ENCODE measurements at places on chromosomes 7 and 10.

GRCh38 chr7:41052201-41052600 lies 650.7 kb downstream of the INHBA start:
- DNase-seq, result no peak

- DNase-seq, result no peak
These were observed 115.4 kb upstream of the TNRC18 start for GRCh38 chr7:5539013-5539411.

DNA sequence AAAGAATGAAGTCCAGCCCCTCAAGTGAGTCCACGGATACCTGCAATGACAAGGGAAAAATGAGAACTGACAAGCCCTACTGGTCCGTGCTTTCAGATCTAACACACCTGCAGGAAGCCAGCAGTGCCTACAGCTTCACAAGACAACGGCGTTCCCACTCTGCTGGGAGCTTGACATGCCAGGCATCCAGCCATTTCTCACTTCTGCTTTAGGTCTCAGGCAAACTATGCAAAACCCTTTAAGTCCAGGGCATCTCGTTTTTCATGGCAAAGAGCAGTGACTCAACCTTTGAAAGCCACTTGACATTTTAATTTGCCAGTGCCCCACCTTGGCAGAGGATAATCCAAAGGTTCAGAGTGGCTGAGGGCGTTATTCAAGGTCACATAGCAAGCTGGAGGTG lies 49.1 kb upstream of the GPAM start:
- no peak for DNase-seq

- no peak for DNase-seq
These were observed 594.9 kb downstream of the REEP3 start for GRCh38 chr10:64115908-64116643.

- peak; percentile 13 for DNase-seq
These were observed 5.9 kb upstream of the LGI1 start for GRCh38 chr10:93751832-93752231.

DNA sequence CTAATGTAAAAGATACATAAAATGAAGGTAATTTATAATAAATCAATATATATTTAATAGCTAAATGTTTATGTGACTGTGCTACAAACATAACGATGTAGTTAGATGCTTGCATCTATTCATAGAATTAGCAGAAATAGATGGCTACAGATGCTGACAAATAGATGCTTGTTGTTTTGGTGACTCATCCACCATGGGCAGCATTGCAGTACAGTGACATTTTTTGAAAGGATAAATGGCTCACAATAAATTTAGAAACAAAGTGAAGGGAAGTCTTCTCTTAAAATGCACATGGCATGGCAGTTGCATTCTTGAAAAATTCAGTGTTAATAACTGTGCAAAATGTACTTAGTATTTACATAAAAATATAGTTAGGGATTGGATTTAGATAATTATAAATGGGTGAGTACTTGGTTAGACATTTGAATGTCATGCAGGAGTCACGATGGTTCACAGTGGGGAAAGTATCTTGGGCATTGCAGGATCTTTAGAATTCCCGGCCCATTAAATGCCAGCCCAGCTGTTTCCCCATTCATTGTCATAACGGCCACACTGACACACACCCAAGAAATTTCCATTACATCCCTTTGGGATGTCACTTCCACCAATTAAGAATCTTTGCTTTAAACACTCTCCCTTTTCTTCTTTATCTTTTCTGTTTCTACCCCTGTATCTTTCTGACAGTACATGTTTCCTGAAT lies 564.1 kb downstream of the ATRNL1 start:
- no peak for DNase-seq

DNA sequence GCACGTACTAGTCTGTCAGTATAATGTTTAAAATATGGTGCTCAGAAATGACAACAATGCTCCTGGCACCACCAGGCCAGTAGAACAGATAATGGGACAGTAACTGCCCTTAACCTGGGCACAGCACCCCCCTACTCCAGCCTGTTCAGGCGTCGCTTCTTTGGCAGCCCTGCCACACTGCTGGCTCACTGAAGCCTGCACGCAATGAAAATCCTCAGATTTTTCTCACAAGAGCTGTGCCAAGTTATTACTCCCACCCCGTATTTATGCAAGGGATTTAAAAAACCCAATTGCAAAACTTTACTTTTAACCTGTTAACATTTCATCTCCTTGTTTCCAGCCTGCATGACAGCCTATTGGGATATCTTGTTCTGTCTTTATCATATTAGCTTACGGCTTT lies 56.6 kb upstream of the LAMB1 start:
- DNase-seq, result peak; percentile 68

DNA sequence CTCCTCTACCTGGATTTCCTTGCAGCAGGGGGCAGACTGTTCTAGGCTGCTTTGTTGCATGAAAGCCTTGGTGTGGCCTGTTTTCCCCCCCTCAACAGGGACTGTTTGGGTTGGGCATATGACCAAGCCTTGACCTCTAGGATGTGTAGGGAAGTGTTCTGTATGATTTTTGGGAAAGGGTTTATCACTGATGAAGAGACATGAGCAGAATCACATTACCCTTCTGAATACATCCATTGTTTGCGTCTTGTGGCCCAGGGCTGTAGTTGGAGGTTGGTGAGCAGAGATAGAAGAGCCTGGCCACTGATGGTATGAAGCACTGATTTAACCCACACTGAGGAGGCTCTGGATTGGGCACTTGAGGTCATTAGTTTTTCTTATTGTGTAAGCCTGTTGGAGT lies 26.6 kb downstream of the ZNF12 start:
- DNase-seq, result no peak

GRCh38 chr7:150685219-150686029 lies at the start of gene GIMAP2:
Gene GIMAP2 (plus strand): TSS chr7:150685706. CDS start chr7:150687060, 1,354 bp downstream.
- DNase-seq, result peak; percentile 24

- no peak for DNase-seq
These were observed 289.6 kb downstream of the SFMBT2 start for GRCh38 chr10:7121154-7121797.

- no peak for DNase-seq
These were observed 25.9 kb downstream of the TNRC18 start for GRCh38 chr7:5397736-5398135.

DNA sequence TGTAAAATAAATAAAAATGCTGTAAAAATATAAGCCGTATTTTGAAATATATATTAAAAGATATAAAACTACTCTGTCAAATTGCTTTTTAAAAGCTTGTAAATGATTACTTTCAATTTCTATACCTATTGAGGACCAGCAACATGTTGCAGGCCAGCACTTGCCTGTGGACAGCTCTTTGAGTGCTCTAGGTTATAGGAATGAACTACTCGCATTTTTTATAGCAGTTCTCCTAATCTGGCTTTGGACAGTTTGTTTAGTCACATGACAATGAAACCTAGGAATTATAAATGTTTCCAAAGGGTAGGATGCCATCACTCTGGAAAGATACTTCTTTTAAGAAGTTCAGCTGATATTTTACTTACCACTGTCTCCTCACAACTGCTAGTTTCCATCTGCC lies 117.7 kb upstream of the PTPRZ1 start:
- DNase-seq, result no peak

DNA sequence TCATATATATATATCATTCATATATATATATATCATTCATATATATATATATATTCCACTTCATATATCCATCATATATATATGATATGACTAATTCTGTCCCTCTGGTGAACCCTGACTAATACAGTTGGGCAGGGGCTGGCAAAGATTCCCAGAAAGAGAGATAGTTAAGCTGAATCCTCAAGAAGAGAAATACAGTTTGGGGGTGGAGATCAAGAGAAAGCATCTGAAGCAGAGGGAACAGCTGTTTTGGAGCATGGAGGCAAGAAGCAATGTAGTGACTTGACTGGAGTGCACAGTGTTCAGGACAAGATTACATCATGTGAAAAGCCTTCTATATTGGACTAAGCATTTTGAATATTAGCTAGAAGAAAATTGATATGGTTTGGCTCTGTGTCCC lies 540.7 kb downstream of the MAGI2 start:
- peak; percentile 16 for DNase-seq

GRCh38 chr10:59276919-59277318 lies 85.4 kb downstream of the FAM13C start:
- DNase-seq, result no peak

GRCh38 chr7:138186951-138187351 lies 110.7 kb downstream of the AKR1D1 start:
- peak; percentile 5 for DNase-seq
